Tracheal epithelial cell (primary cell): ENCODE measurements at places on chromosomes 12 and 14. TPM values are rescaled to one million over a fixed set of nuclear protein-coding genes. Genes with fewer than 3 reads are reported as not detected.

CYP46A1 gene
- not detected in 2 replicates for total RNA-seq

SMAGP gene
- 11.7 and 16.9 TPM in 2 replicates for total RNA-seq

ACVRL1 gene
- 0.64 and 1.9 TPM in 2 replicates for total RNA-seq

C12orf76 gene
- 16.2 and 25.8 TPM in 2 replicates for total RNA-seq

MORN3 gene
- total RNA-seq, result under 0.01 and 0.21 TPM in 2 replicates

TMEM132C gene
- total RNA-seq, result not detected in 2 replicates

HECTD4 gene
- 13.0 and 13.3 TPM in 2 replicates for total RNA-seq

RERGL gene
- total RNA-seq, result not detected in 2 replicates

MSI1 gene
- not detected in 2 replicates for total RNA-seq

RNASE7 gene
- total RNA-seq, result 13.6 and 36.1 TPM in 2 replicates

CELA1 gene
- total RNA-seq, result not detected in 2 replicates

COL2A1 gene
- 0.48 and 0.64 TPM in 2 replicates for total RNA-seq

ZNF84 gene
- total RNA-seq, result 15.3 and 22.2 TPM in 2 replicates

NTS gene
- not detected in 2 replicates for total RNA-seq
